ENCODE measurements at places on chromosomes 3 and 15.
A peak's percentile ranks its signal among the peaks of the same experiment; 100 is the strongest.

- no peak for DNase-seq
Observed at GRCh38 chr3:163266731-163267130, 1770.1 kb downstream of the OTOL1 start.

DNA sequence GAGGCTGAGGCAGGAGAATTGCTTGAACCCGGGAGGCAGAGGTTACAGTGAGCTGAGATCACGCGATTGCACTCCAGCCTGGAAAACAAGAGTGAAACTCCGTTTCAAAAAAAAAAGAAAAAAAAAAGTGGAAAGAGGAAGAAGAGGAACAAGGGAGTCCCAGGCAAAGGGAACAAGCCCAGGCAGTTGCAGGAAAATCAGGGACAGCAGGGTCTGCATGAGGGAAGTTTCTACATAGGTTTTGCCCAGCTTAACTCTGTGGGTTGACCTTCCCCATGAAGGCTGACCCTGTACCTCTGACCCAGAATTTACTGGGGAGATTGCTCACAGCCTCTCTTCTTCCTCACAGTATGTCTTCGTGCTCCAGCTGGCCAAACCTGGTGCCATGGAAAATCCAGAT lies 12.3 kb downstream of the RBP1 start:
- no peak for DNase-seq

DNA sequence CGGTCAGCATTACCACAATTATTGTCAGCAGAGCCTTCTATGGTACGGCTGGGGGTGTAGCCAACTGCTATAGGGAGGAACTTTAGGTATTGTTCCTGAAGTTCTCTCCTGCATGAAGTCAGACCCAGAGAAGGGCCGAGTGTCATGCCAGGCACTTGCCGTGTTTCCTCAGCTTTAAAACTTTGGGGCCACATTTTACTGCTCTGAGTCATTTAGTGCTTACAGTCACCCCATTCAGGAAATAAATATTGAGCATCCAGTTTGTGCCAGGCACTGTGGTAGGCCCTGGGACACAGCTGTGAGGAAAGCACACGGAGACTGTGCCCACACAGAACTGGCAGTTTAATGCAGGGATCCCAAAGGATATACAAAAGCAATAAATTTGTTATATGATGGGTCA lies 54.5 kb upstream of the APEH start:
- no peak for DNase-seq

- peak; percentile 40 for DNase-seq
Observed at GRCh38 chr15:76139368-76140073, 79.7 kb downstream of the TMEM266 start.

DNA sequence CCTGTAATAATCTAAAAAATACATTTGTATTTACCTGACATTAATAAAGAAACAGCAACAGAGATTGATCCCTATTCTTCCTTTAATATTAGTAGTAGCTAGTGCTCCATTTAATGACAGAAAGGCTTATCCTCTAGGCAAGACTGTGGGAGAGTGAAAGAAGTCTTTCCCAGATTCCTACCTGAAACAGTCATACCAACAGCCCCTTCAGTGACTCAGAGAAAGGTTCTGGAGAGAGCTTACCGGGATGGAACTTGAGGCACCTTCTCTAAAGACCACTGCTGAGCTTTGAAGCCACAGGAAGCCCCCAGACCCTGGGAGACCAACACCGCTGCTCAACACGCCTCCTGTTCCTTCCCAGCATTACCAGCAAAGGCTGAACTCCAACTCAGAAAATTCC lies 66.9 kb upstream of the FGF12 start:
- no peak for DNase-seq

DNA sequence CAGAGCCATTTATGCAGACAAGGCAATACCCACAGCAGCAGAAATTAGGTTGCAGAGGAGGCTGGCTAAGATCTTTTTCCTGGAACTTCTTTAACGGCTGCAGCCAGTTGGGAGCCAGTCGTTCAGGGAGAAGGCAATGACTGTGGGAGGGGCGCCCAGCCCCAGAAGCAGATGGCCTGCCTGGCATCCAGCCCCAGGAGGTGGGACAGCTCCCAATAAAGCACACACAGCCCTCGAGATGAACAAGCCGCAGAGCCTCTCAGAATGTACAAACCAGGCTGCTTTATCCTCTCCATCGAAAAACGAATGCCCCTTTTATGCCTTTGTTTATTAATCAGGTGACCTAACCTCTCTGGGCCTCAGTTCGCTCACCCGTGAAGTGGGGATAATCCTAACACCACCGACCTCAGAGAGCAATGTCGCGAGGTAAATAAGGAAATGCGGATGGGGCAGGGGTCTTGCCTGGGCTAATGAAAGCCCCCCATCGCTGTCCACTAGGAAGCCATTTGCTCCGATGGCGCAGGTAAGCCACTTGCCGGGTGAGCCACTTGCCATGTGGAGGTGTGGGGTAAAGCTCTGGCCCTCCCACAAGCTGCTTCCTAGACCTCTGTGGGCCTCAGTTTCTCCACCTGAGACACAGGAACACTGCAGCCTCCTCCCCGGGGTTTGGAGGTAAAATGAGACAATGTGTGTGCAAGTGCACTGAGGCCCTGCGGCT lies 35.8 kb downstream of the MGLL start:
- DNase-seq: no peak

DNA sequence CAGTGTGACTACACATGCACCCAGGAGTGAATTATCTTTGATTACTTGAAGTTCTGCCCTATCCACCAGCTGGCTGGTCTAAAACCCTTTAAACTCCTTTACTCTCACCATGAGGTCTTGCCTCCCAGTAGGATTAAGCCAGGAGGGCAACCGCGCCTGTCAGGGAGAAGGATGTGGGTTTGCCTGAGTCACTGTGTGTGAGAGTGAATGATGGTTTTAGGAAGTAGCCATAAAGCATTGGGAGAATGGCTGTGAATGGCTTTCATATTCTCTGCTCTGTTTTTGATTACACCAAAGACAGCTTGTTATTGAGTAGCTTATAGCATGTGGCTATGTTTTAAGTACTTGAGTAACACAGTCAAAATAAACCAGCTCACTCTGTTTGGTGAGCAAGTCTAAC lies 637.7 kb upstream of the TBL1XR1 start:
- no peak for DNase-seq

Data from activated CD4-positive, alpha-beta T cell treated with anti-CD3 and anti-CD28 coated beads for 1 hour (primary cell).